ENCODE measurements at places on chromosomes 2 and 18.

GRCh38 chr2:47249157-47249900 lies 94.2 kb upstream of the STPG4 start:
- no peak for DNase-seq

DNA sequence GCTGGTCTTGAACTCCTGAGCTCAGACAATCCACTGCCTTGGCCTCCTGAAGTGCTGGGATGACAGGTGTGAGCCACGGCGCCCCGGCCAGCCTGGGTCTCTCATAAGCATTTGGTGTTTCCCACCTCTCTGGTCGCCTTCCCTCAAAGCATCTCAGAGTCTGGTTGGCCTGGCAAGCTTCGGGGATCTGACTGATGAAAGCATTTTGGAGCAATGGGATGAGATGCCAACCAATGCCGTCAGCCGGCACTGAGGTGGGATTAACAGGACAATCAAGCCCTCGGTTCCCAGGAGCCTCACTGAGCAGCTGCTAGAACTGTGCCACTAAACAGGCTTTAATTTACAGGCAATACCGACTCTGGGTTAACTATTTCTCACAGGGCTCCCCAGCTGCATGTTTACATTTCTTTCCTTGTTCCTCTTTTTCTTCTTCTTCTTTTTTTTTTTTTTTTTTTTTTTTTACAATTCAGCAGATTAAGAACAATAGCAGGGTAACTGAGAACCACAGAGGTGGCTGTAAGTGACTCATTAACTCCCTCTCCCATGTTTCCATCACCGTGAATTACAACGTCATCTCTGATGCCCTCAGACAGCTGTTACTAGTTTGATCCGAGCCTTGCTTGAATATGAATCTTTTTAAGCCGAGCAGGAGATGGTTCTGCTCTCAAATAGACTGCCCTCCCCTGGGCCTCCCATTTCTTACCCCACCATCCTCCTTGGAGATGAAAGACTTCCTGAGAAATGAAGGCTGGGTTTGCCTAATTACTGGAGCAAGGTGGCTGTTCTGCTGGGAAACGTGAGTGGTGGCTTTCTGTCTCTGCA lies 37.9 kb downstream of the ODC1 start:
- no peak for DNase-seq

DNA sequence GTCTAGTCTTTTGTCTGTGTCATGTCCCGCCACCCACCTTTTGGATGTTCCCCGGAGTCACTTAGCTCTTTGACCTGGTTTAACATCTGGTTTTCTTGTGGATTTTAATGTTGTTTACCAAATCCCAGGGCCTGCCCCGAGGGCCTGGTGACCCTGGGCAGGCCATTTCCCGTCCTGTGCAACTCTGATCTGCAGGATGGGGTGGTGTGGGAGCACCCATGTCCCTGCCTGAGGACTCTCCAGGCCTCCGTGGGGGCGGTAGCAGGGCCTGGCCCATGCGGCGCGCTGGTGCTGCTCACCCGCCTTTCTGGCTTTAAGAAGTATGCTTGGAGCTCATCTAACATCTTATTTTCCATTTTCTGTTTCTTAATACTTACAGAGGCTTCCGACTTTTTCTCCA lies 10.7 kb downstream of the RAMP1 start:
- no peak for DNase-seq

DNA sequence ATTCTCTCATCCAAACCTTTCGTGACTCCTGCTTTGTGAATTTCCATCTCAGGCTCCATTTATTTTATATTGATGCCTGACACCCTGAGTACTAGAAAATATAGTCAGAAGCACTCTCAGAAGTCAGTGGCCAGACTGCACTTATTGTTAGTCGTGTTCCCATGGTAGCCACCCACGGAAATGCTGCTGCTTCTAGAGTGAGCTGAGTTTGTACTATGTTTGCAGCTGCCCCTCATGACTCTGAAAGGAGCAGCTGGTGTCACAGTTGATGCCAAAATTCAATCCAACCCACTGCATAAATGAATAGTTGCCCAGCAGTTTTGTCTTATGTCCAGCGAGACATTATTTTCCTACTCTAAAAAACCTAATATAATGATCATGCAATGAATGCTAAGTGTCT lies 265.2 kb upstream of the SPHKAP start:
- no peak for DNase-seq

GRCh38 chr2:143128681-143129580 lies at the start of gene ARHGAP15:
ARHGAP15 (plus strand) TSS chr2:143129419.
- DNase-seq: no peak

GRCh38 chr2:45026924-45027450 lies 17.7 kb upstream of the SIX2 start:
- DNase-seq: no peak

DNA sequence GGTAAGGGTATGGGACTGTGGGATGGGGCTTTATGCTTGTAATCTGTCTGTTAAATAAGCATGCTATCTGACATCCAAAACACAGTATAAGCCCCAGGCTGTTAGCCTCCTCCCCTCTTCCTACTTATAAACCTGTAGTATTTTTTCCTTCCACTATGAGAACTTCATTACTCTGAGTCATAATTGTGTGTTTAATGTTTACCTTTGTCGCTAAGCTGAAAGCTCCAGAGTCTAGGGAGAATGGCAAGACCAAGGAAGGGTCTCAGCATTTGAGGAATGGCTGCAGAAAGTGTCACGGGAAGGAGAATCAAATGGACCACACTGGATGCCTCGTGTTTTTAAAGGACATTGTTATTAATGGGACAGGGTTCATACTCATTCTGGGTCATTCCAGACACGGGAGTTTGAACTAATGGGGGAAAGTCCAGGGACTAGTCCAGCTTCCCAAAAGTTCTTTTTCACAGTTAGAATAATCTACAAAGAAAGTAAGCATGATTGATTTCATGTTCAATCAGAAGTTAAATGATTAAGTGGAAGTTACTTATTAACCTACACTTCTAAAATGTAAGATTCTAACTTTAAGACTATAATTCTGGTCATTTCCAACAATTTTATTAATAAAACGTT lies 292.2 kb downstream of the AFF3 start:
- peak; percentile 4 for DNase-seq

- DNase-seq: no peak
These were observed 344.1 kb downstream of the TDRD15 start for GRCh38 chr2:21467910-21468309.

DNA sequence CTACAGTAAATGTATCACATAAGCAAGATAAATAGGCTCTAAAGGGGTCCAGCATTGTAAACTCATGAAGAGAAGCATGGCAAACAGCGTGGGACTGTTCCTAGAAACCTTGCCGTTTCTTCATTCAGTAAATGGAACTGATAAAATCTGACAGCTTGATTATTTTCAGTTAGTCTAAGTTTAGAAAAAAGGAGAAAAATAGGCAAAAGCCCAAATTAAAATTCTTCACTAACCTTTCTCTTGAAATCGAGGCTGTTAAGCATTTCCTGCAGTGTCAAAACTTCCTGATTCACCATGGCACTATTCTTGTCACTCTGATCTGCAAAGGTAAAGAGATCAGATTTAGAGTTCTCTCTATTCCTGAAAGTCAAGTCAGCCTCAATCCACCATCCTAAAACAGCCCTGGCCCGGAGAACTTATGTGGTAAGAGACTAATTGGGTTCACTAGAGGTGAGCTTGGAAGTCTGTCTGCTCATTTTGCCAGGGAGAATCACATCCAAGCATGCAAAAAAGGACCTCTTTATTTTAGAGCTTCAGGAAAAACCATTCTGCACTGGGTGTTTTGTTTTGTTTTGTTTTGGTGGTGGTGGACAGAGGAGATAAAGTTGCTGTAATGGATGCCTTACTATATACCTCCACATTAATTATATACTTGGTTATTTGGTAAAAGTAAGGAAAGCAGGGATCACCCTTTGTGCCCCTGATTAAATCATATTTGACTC lies 52.4 kb upstream of the STAT1 start:
- no peak for DNase-seq

- no peak for DNase-seq
These were observed 493.6 kb downstream of the NYAP2 start for GRCh38 chr2:225893151-225893550.

DNA sequence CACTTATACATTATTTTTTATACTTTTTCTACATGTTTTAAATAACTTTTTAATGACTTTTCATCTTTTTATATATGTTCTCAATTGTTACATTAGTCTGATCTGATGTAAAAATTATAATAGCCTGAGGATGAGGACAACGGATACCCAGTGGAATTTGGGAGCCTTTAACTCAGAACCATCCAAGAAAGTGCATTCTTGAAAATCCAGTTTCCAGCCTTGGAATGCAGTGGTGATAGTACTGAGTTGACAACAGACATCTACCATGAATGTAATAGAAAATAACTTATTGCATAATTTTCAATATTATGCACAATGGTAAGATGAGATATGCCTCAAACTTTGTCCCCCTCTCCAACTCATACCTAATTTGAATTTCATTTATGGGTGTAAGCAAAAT lies 120.7 kb upstream of the ZC3H15 start:
- DNase-seq: no peak

DNA sequence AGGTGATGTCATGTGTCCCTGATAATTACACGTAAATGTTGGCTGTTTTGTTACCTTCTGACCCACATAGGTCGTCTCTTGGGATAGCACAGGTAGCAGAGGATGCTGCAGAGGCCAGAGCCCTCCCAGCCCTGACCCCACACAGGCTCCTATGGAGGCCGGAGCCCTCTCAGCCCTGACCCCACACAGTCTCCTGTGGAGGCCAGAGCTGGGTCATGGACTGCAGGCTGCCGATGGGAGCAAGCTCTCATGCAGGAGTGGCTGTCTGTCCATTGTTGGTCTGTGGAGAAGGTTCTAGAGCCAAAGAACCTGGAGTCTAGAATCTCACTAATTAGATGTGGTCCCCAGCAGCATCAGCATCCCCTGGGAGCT lies 155.5 kb downstream of the LDLRAD4 start:
- no peak for DNase-seq

DNA sequence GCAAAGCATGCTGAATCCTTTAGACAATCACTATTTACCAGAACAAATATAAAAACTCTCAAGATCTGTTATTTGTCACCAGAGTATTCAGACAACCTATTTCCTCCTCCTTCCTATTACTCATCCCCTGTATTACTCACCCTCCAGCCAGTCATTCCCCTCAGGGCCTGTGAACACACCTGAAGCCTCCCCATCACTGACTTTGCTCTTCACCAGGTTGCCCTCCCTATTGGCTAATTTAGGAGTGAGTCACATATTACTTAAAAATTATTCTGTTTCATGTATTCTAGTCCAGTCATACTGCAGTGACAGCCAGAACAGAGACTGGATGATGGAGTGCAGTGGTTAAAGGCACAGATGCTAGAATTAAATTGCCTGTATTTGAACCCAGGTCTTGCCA lies 3.7 kb upstream of the ATG16L1 start:
- peak; percentile 89 for DNase-seq

GRCh38 chr2:232341061-232341738 lies 37.4 kb upstream of the ALPP start:
- no peak for DNase-seq

DNA sequence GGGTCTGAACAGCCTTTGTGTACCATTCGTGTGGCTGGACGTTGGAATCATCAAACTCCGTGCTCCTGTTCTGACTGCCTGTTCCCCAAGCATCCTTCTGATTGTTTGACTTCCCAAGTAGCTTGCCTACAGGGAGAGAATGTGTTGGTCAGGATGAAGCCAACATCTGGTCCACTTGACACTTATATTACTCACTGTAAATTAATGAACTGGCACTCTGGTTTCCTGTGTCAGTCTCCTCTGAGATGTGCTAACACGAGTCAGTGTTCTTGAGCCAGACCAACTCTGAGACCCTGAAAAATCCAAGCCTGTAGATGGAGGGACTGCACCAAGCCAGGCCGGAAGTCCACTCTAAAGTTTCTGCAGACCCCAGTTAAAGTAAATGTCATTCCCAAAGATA lies 440.9 kb downstream of the ZNF516 start:
- DNase-seq: no peak

DNA sequence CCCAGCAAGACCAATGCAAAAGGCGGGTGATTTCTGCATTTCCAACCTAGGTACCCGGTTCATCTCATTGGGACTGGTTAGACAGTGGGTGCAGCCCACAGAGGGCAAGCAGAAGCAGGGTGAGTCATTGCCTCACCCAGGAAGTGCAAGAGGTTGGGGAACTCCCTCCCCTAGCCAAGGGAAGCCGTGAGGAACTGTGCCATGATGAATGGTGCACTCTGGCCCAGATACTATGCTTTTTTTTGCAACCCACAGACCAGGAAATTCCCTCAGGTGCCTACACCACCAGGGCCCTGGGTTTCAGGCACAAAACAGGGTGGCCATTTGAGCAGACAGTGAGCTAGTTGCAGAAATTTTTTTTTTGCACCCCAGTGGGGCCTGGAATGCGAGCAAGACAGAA lies 662.6 kb upstream of the ACVR2A start:
- no peak for DNase-seq

GRCh38 chr2:83172841-83173240 lies 1286.2 kb downstream of the SUCLG1 start:
- no peak for DNase-seq

DNA sequence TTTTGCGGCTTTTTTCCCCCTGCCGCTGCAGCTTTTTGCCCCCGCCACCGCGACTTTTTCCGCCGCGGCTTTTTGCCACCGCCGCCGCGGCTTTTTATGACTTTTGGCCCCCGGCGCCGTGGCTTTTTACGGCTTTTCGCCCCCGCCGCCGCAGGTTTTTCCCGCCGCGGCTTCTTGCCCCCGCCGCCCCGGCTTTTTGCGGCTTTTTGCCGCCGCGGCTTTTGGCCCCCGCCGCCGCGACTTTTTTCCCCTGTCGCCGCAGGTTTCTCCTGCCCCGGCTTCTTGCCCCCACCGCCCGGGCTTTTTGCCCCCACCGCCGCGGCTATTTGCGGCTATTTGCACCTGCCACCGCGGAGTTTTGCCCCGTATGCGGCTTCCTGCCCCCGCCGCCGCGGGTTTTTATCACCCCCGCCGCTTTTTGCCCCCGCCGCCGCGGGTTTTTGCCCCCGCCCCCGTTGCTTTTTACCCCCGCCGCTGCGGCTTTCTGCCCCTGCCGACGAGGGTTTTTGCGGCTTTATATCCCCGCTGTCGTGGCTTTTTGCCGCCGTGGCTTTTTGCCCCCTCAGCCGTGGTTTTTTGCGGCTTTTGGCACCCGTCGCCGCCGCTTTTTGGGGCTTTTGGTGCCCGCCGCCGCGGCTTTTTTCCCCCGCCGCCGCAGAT lies 2750.9 kb downstream of the RPIA start:
- peak; percentile 3 for DNase-seq

DNA sequence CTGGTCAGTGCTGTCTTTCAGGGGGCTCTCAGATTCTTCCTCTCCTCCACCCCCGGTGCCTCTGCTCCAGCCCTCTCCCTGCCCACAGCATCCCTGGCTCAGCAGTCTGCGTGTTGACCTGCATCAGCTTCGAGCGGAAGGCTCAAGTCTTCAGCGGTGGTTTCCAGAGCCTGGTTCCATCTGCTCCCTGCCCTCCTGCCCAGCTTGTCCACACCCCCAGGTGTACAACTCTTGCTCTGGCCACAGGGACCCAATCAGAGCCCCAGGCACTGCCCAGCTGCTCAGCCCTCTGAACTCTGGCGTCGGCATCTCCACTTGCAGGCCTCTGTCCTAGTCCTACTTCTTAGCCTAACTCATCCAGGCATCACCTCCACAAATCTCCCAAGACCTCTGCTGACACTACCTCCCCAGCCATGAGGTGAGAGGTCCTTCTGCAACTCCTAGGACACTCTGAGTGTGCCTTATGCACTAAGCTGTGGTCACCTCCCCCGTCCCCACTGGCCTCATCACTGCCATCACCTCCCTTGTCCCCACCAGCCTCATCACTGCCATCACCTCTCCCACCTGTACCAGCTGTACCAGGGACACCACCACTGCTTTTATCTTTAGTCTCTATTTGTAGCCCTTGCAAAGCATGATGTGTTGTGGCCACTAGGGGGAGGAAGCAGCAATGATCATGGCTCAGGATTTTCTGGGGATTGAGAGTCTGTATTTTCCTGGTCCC lies 60.9 kb downstream of the EDAR start:
- peak; percentile 61 for DNase-seq

Measured in A549 (cell line).